ENCODE measurements at places on chromosomes 4 and X. TPM values are rescaled to one million over a fixed set of nuclear protein-coding genes. Genes with fewer than 3 reads are reported as not detected.

DNA sequence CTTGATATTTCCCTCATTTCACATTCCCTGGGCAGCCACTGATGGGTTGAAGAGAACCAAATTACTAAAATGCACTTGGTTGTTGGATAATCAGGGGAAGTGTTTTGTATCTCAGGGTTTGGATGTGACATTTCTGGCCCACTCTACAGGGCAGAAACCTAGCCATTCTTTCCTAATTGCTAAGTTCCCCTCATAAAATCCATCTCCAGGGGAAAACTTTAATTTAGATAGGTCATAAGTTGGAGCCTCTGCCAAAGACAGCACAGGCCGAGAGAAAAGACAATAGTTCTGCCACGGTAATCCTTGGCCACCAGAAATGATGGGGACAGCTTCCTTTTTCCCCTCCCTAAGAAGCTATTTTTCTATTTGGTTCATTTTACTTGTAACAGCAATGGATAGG is 192.7 kb upstream of the C1QTNF7 start:
- no peak for DNase-seq

GRCh38 chrX:46040001-46040400 is 505.2 kb downstream of the ZNF674 start:
- DNase-seq = no peak

HGFAC gene
- not detected for total RNA-seq

SOD3 gene
- 110 TPM for total RNA-seq

GRCh38 chrX:9466736-9467135 is 1.9 kb downstream of the TBL1X start:
- DNase-seq = no peak

GRCh38 chr4:143404555-143404954 is 67.9 kb downstream of the GAB1 start:
- DNase-seq = no peak

POU4F2 gene
- not detected for total RNA-seq

GRCh38 chrX:19331831-19332230 is 11.9 kb upstream of the PDHA1 start:
- DNase-seq = no peak

HTRA3 gene
- 61.5 TPM for total RNA-seq

DNA sequence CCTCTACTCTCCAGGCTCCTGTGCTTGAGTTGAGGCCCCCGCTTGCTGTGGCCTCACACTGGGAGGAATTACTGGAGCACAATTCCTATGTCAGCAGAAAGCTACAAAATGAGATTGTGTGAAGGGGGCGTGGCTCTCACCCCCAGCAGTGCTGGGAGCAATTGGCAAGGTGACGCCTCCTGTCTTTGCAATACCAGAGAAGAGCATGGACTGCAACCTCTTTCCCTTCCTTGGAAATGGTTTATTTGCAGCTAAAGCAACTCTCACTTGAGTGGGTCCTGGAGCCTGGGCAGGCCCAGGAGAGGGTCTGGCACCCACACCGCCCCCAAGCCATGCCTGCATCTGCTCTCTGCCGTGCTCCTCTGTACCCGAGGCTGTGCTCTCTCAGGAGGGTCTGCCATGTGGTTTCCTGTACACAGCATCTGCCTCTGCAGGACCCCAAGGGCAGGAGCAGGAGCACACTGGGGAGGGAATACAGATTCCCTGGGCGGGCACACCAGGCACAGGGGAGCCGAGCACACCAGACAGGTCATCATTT is 32.9 kb upstream of the HGFAC start:
- DNase-seq = no peak

DNA sequence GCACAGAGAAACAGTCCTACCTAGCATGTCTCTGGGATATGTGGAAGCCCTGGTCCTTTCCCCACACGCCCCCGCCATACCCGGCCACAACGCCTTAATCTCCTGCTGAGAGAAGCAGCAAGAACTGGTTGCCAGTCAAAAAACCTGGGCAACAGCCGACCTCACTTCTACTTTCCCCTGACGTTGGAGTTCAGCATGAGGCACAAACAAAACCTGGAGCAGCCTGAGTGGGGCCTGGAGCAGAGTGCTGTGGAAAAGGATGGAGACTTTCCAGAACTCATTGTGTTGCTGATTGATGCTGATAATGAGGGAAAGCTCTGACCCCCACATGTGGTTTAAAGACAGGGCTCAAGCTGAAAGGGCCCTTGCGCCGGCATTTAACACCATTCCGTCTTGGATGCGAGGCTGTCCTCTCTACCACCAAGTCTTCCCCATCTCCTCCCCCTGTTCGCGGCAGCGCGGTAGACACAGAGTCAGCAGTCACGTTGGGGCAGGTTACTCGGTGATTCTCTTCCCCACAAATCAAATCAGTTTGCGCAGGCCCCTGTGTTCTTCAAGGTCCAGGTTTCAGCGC is 666 bp downstream of the CCDC158 start:
- DNase-seq = no peak

Measured in heart left ventricle (tissue), 16 donors.